Uterus (tissue), 4 donors: ENCODE measurements at places on chromosomes 6 and 20. TPM values are rescaled to one million over a fixed set of nuclear protein-coding genes. Genes with fewer than 3 reads are reported as not detected.

The PDRG1 gene
- total RNA-seq: 1.2 TPM

The KIAA1586 gene
- 31.1 TPM for total RNA-seq

The CLPSL1 gene
- total RNA-seq: not detected

The GABRR1 gene
- not detected for total RNA-seq

The RIMS4 gene
- 0.59 TPM for total RNA-seq

The MMUT gene
- 31.4 TPM for total RNA-seq

The CD40 gene
- 29.7 TPM for total RNA-seq

The MEI4 gene
- not detected for total RNA-seq

The PLCB1 gene
- total RNA-seq: 29.2 TPM

The PTCHD4 gene
- 3.1 TPM for total RNA-seq

The MDFI gene
- total RNA-seq: 80.0 TPM

The EDN3 gene
- not detected for total RNA-seq

The HCRTR2 gene
- total RNA-seq: not detected

The SIRPA gene
- 34.6 TPM for total RNA-seq

The C20orf96 gene
- total RNA-seq: 8.8 TPM

The KIF16B gene
- total RNA-seq: 17.7 TPM

The ESR1 gene
- 29.1 TPM for total RNA-seq

The TMC2 gene
- total RNA-seq: not detected

The SLC17A3 gene
- not detected for total RNA-seq

The FAM83B gene
- 0.27 TPM for total RNA-seq

The IMPG1 gene
- total RNA-seq: not detected

The TCF21 gene
- total RNA-seq: 2.3 TPM

The SLC22A16 gene
- total RNA-seq: not detected

The ARFGEF3 gene
- total RNA-seq: 5.8 TPM

The PRSS35 gene
- total RNA-seq: 0.59 TPM

The LINC00237 gene
- not detected for total RNA-seq

The STX11 gene
- total RNA-seq: 0.77 TPM

The ATG5 gene
- total RNA-seq: 87.9 TPM

The CDH26 gene
- 2.1 TPM for total RNA-seq

The SRSF12 gene
- not detected for total RNA-seq

The SFT2D1 gene
- 31.8 TPM for total RNA-seq

The SYNE1 gene
- 177 TPM for total RNA-seq

The PPP1R3G gene
- 3.0 TPM for total RNA-seq

The ENPP3 gene
- total RNA-seq: 6.3 TPM

The SYCP2L gene
- total RNA-seq: 3.5 TPM
